ENCODE measurements at places on chromosomes 16 and 17.

DNA sequence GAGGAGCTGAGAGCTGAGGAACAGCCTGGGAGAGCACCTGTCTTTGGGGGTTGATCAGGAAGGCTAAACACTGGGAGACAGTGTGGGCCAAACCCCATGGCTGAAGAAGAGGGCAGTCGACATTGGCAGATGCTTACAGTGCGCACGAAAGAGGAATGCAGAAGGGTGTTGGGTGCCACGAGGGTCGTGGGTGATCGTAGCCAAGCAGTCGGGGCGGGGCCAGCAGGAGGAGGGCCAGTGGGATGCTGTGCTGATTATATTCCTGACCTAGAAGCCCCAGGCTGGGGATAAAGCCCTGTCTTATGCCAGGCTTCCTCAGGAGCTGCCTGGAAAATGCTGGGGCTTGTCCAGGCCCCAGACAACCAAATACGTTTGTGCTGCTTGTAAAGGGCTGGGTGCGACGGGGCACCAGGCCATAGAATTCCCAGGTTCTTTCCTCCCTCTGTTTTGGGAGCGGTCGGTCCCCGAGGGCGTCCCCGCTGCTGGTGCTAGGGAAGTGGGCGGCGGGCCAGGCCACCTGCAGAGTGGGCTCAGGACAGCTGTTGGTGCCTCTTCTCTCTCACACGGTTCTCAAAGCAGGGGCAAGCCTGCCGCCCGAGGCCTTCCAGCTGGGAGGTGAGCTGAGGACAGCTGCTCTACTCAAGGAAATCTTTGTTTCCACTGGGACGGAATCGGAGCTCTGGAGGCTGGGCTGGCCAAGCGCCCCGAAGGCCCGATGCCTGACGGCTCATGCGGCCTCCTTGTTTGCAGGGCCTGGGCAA lies 10.0 kb downstream of the C1QTNF1 start:
- DNase-seq = no peak

GRCh38 chr17:66717641-66718058 lies 117.3 kb upstream of the CACNG5 start:
- no peak for DNase-seq

DNA sequence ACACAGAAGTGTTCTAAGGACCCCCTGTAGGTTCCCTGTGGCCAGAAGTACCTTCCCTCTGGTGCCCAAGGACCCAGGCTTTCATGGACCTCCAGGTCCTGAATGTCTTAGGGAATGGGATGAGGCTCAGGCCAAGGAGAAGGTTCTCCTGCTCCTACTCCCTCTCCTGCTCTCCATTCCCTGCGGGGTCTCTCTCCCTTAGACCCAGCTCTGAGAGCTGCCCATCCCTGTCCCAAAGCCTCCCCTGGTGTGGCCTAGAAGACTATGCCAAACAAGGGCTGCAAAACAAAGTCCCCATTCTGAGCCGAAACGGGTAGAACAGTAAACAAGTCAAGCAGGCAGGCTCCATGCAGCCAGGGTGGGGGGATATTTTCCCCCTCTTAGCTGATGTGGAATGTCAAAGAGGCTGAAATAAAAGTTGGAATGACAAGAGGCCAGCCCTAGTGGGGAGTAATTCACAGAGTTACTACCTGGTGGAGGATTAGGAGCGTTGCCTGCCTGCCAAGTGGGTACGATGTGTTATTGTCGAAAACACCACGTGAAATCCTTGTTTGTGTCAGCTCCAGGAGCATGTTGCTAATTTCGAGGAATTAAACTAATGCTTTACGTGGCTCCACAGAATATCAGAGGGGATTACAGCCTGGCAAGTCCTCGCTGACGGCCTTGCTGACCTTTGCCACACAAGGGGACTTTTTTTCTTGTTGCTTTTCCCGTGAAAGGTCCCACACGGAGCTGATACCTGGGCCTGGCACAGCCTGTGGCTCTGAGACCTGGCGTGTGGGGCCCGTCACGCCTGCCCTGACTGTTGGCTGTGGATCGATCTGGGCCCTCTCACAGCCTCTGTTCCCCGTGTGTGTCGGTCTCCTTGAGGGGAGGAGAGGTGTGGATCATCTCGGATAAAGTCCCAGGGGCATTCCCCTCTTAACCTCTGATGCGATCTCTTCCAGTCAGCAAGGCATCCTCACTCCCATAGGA lies 2.9 kb downstream of the WFIKKN2 start:
- DNase-seq = no peak

- no peak for DNase-seq
These were observed 44.3 kb downstream of the LCMT1 start for GRCh38 chr16:25155553-25156460.

GRCh38 chr17:14748036-14748710 lies 447.3 kb downstream of the HS3ST3B1 start:
- no peak for DNase-seq

GRCh38 chr16:61182391-61182790 lies 853.8 kb downstream of the CDH8 start:
- DNase-seq = no peak

Measured in NCI-H510A (cell line).